ENCODE measurements at places on chromosomes 1 and 21.
A peak's percentile ranks its signal among the peaks of the same experiment; 100 is the strongest.

GRCh38 chr1:8984990-8985389 is 39.3 kb downstream of the CA6 start:
- DNase-seq, result no peak

GRCh38 chr1:43522431-43522775 is 8.3 kb upstream of the PTPRF start:
- DNase-seq, result no peak

- peak; percentile 74 for DNase-seq
These were observed 55.4 kb downstream of the CAMK2N1 start for GRCh38 chr1:20430355-20431175.

GRCh38 chr1:27592931-27593677 is 10.8 kb downstream of the AHDC1 start:
- no peak for DNase-seq

GRCh38 chr21:35616090-35616489 is 444.2 kb downstream of the SETD4 start:
- no peak for DNase-seq

DNA sequence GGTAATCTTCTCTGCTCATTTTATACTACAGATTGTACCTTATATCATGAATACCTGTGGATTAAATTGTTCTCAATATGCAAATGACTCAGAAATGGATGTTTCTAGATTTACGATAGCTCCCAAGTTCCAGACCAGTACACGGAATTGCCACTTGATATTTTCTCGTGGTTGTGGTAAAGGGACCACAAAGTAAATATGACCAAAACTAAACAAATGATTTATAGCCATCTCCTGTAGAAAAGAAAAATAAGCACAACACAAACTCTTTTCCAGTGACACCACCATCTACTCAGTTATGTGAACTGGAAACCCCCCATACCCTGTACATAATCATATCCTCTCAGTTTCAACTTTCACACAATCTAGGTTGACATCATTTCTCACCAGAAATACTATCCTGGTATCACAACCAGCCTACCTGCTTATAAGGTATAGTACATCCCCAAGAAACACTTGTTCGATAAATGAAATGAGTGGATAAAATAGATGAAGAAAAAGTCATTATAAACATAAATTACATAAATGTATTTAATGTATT is 172.3 kb downstream of the ADGRL4 start:
- DNase-seq, result peak; percentile 26

DNA sequence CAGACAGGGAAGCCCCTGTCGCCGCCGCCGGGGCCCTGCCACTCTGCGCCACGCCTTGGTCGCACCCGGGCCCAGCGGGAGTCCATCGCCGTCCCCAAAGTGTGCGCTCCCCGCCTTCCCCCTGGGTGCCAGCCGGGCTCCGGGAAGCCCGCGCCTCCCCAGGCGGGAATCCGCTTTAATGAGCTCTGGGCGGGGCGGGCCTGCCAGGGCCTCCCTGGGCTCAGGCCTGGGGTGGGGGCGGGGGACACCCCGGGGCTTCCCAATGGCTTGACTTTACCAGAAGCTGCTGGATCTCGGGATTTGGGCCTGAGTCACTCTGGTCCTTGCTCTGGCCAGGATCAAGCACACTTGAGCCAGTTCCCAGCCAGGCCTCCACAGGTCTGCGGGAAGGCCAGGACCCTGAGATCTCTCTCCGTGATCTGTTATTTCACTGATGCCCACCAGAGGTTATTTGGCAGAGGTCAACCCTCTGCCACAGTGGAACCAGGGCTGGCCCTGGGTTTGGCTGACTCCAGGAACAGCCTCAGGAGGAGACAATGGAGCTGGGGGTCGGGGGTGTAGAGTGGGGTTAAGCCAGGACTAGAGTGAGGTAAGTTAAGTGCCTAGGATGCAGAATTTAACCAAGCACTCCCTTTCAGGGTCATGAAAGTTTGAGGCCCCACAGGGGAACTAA is 178.4 kb upstream of the EDN2 start:
- no peak for DNase-seq

- no peak for DNase-seq
These were observed 56.1 kb upstream of the IRF2BP2 start for GRCh38 chr1:234665975-234666605.

- no peak for DNase-seq
These were observed 105.5 kb downstream of the LRIG2 start for GRCh38 chr1:113178522-113178921.

DNA sequence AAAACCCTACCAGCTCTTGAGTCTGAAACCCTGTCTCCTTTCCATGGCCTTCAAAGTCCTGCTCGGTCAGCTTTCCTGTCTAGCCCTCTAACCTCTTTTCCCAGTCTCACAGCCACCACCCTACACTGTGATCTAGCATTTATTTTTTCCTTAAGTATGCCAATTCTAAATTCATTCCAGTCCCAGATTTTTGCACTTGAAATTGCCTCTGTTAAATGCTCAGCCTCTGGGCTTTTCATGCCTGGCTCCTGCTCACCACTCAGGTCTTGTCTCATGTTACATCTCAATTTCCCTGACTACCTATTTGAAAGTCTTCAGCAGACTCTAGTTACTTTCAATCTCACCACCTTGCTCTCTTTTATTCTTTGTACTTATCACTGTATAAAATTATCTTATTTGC is 176.2 kb downstream of the ADGRL4 start:
- DNase-seq, result no peak

All from GM13976 (cell line).